ENCODE measurements at places on chromosomes 1 and 21. TPM values are rescaled to one million over a fixed set of nuclear protein-coding genes. Genes with fewer than 3 reads are reported as not detected.

The LCE1E gene
- total RNA-seq, result not detected

The CTNNBIP1 gene
- 18.4 TPM for total RNA-seq

The SPRR2F gene
- 7.7 TPM for total RNA-seq

The DYNLT5 gene
- 0.17 TPM for total RNA-seq

The S100A12 gene
- 12.6 TPM for total RNA-seq

The AZIN2 gene
- total RNA-seq, result 4.0 TPM

The GPR37L1 gene
- total RNA-seq, result 0.27 TPM

The ATAD3B gene
- total RNA-seq, result 8.3 TPM

The PLEKHG5 gene
- 10.2 TPM for total RNA-seq

The CR1L gene
- total RNA-seq, result not detected
